Renal cortex interstitium (tissue), 15 donors: ENCODE measurements at places on chromosomes 7 and 10. TPM values are rescaled to one million over a fixed set of nuclear protein-coding genes. Genes with fewer than 3 reads are reported as not detected.

The GDF2 gene
- polyA plus RNA-seq: not detected

GRCh38 chr7:139887992-139888481 lies 59.0 kb downstream of the TBXAS1 start:
- no peak for DNase-seq

GRCh38 chr7:25665903-25666670 lies 437.8 kb upstream of the NPVF start:
- DNase-seq: no peak

DNA sequence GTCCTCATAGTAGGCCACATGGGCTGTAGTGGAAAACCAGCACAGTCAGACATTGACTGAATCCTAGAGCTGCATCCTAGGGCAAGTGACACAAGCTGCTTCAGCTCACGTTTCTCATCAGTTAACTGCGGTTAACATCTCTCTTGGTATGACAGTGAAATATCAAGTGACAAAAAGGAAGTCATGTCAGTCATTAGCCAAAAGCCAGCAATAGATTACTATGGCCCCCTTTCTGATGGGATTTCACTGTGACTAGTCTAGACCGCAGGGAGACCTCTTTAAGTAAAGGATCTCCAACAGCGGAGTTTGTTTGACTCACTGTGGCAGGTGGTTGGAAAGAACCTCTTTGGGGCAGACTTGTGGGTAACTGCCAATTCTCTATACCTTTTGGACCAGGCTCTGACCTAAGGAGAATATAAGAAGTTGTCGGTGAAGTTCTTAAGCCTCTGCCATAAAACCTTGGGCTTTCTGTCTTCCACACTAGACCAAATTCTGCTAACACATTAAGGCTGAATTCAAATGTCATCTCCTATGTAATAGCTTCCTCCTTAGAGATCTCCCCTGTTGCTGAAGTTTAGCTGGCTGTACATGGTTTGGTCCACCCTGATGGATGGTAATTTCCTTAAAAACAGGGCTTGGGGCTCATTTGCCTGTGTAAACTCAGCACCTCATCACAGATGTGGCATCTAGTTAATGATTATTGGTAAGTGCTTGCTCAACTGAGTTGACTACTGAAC lies 115.3 kb downstream of the SGMS1 start:
- no peak for DNase-seq

The GIMAP1 gene
- 2.3 TPM for polyA plus RNA-seq

The COX19 gene
- polyA plus RNA-seq: 12.4 TPM

DNA sequence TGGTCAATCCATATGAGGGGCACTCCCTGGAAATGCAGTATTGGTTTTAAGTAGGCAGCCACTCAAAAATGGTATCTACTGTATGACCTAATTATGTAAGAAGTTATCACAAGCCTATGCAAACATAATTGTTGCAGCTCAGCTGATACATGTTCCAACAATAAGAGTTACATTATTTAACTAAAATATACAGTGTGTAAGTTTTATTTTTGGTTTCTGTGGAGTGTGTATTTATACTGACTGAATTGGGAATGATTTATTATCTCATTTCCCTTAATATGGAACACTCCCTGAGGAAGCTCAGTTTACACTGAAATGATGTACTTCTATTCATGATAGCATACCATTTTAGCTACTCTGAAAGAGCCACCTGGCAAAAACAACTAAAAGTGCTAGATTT lies 2.6 kb upstream of the ING3 start:
- no peak for DNase-seq

DNA sequence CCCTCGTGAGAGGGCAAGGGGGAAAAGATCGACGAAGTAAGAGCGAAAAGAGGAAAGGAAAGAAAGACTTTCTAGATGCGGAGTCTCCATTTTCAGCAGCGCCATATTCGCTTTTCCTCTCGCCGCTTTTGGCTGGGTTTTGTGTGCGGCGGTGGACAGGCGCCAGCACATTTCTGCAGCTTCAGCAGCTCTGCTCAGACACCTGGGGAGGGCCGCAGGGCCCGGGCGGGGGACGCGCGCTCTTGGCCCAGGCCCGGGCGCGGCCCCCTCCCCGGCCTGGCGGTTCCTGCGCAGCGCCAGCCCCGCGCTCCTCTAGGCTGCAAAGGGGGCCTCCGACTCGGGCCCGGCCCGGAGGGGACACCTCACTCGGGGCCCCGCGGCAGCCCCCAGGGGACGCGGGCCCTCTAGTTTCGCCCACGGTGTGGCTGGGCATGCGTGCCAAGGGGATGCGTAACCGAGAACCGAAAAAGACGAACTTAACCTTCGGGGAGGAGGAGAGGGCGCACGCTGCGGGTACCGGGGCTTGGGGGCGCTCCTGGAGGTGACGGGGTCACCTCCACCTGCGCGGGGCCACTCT lies 34.5 kb upstream of the EBLN1 start:
- no peak for DNase-seq

The CCDC172 gene
- not detected for polyA plus RNA-seq

DNA sequence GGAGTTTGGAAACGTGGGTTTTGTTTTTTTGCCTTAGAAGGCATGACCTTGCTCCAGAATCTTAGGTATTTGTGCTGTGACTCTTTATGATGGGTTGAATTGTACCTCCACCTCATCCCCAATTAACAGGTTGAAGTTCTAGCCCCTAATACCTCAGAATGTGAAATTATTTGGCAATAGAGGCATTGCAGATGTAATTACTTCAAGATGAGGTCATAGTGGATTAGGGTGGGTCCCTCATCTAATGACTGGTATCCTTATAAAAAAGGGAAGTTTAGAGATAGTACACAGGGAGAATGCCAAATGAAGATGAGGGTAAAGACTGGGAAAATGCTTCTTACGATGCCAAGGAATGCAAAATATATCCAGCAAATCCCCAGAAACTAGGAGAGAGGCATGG lies 3.0 kb upstream of the FAM200A start:
- DNase-seq: no peak

DNA sequence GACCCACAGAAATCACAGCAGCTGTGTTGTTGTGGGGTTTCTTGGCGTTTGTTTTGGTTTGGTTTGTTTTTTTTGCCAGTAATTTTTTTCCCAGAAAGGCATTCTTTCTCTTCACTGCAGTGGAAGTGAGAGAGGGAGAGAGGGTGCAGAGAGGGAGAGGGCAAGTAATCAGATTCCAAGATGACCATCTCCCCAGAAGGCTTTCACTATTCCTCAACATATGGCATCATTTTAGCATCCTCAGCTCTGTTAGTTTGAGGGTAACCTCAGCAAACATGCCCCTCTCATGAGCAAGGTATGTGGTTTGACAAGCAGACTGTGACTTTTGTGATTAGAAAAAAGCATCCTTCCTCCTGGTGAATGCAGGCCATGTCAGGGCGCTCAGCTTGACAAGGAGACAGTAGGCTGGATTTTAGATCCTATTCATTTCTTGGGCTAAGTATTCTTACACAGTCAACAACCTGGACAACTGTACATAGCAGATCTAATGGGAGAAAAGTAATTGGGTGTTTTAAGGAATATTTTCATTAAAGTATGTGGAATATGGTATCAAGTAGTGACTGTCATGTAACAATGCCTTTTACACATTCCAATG lies 86.3 kb upstream of the PIK3CG start:
- no peak for DNase-seq

- DNase-seq: no peak
Observed at GRCh38 chr10:11698691-11699549, 43.3 kb upstream of the ECHDC3 start.

GRCh38 chr10:128096486-128097199 lies 29.6 kb downstream of the MKI67 start:
- DNase-seq: no peak

- DNase-seq: no peak
Observed at GRCh38 chr10:5533098-5533731, 8.5 kb downstream of the CALML3 start.

The ZNF117 gene
- polyA plus RNA-seq: 66.4 TPM

GRCh38 chr10:75294518-75294865 lies 58.7 kb upstream of the COMTD1 start:
- no peak for DNase-seq

The COL13A1 gene
- polyA plus RNA-seq: 23.1 TPM

DNA sequence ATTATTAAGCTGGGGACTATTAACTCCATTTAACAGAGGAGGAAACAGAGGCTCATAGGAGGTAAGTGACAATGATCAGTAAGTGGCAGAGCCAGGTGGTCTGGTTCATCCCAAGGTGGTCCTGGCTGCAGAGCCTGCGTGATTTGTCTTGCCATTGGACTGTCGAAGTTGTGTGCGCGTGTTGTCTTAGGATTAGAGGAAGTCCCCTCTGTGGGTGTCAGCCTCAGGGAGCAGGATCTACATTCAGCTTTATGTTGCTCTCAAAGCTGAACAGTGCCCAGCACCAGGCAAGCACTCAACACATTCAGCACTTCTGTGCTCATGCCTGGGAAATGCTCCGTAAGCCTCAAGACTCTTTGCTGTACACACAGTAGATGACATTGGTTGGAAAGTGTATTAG lies 139.5 kb downstream of the HERPUD2 start:
- no peak for DNase-seq

DNA sequence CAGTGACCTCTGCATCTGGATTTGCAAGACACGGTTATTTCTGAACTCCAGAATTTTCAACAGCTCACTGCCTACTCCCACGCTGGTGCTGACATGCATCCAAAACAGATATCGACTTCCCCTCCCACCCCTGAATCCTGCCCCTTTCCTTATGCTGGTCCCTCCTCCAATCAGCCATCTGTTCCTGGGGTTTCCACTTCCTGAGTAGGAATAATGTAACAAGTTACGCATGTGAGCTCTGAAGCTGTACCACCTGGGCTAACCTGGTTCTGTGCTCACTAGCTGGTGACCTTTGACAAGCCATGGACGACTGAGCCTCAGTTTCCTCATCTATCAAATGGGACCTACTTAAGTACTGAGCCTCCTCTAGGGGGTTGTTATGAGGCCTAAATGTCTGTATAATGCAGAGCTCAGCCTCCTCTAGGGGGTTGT lies 1.7 kb upstream of the NCAPG2 start:
- no peak for DNase-seq

The HGF gene
- 1.8 TPM for polyA plus RNA-seq

GRCh38 chr10:8061274-8062211 lies 7.1 kb downstream of the GATA3 start:
- no peak for DNase-seq

The ZNF503 gene
- 76.2 TPM for polyA plus RNA-seq

- DNase-seq: no peak
Observed at GRCh38 chr7:55425141-55425752, 60.1 kb downstream of the LANCL2 start.

The PON1 gene
- polyA plus RNA-seq: 3.6 TPM

DNA sequence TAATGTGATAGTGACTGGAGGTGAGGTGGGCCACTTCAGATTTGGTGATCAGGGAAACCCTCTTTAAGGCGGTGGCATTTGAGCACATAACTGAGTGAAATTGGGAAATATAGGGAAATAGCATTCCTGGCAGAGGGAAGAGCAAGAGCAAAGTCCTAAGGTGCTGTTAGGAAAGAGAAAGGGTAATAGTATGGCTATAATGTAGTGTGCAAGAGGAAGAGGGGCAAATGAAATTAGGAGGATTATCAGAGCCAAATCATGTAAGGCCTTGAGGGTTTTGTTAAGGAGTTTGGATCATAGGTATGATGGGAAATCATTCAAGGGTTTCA lies 27.8 kb upstream of the CYP26C1 start:
- no peak for DNase-seq

The AKR1C1 gene
- polyA plus RNA-seq: 11.1 TPM

GRCh38 chr10:97323501-97323900 lies 4.4 kb downstream of the FRAT1 start:
- no peak for DNase-seq

DNA sequence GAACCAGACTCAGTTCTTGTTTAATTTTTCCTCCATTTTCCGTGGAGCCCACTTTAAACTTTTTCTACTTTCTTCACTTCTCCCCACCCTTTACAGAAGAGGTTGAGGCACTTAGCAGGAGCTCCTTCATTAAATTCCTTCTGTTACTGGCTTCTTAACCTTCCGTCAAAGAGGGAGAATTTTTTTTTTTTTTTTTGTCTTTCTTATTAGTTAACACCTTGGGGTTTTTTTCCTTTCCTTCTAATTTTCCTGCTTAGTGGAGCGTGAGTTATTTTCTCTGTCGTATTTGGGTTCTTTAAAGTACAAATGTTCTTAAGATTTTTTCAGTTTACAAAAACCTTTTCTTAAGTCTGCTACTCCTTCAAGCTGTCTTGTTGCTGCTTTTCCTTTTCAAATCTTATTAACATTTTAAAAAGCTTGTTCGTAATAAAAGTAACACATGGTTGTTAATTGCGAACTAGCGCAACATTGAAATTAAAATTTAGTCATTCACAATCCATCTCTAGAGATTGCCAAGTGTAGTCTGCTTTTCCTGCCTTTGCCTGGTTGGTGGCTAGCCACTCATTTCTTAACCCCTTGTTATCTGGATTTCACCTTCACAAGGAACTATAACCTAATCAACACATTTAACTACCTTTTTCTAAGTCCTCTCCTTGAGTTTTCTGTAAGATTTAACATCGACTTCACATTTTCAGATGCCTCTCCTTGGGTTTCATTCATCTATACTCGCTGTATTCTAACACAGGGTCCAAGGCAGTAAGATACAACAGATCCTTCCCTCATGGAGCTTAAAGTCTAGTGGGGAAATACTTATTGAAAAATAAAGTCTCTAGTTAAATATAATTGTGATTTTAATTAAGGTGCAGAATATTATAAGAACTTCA lies 2.0 kb downstream of the BMPR1A start:
- DNase-seq: no peak

DNA sequence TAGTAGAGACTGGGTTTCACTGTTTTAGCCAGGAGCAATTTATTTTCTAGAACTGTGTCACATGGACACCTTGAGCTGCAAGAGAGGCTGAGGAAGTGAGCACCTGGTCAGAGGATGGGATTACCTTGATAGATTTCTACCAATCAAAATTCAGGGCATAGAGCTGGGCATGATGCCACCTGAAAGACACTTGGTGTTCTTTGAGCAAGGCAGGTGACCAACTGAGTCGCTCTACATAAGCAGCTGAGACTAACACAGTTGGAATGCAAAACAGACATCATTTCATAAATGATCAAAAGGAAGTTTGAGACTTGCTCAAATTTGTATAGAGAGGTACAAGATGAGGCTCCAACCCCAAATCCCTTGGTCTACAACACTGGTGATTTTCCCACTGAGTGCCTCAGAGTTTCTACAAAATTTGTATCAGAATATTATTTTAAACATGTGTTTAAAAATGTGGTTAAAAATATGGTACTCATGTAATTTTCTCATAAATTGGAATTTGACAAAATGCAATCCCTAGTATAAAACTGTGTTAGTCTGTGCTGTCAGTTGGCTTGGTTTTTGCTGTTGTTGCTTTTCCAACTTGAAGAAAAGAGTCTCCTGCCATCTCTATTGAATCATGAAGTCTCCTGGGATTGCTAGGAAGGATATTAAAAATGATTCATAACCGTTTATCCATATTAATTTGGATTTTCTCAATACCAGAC lies 156.4 kb upstream of the MDFIC start:
- no peak for DNase-seq

- DNase-seq: peak; percentile 15
Observed at GRCh38 chr7:16846601-16847165, 35.1 kb downstream of the AGR3 start.
